ENCODE measurements at places on chromosomes 4 and X.

GRCh38 chrX:45711231-45711630, 510.6 kb upstream of the DIPK2B start:
- no peak for DNase-seq

- no peak for DNase-seq
Observed at GRCh38 chr4:24793219-24794005, 2.0 kb upstream of the SOD3 start.

DNA sequence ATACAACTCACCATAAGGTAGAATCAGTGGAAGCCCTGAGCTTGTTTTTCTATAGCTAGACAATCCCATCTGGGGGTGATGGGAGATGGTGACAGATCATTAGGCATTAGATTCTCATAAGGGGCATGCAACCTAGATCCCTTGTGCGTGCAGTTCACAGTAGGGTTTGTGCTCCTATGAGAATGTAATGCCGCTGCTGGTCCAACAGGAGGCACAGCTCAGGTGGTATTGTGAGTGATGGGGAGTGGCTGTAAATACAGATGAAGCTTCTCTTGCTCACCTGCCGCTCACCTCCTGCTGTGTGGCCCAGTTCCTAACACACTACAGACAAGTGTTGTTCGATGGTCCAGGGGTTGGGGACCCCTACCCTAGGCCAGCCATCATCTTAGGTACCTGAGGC, 5.9 kb upstream of the GATB start:
- DNase-seq: no peak

DNA sequence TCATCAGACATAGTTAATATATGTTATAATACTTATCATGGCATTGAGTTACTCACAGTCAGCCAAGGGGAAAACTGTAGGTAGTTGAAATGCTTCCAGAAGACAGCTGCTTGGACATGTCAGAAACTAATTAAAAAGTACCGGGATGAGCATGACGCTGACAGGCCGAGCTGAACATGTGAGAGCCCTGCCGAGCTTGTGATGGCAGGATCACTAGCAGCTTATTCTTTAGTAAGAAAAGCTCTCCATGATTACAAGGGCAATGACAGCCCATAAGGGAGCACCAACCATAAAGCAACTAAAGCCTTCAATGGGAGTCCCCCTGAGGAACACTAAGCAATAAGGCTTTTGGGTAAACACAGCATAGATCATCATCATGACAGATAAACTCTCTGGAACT, 435.6 kb downstream of the TLL1 start:
- no peak for DNase-seq

DNA sequence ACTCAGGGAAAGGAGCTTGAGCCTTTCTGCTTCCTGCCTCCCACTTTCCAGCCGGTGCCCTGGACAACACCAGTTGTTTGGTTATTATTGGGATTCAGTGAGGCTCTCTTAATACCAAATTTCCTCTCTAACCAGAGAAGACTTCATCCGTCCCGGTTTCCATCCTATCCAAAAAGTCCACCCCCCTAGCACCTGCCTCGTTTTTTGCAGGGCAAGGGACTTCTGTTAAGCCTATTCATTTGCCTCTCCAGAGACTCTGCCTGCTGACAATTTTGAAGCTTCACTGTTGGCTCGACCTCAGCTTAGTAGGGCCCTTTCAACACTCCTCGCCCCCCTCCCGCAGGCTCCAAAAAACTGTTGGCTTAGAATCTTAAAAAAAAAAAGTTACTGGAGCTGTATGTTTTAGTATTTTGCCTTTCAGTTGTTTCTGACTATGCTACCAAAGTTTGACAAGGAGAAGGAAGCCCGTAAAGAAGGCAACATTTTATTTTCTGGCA, 779 bp upstream of the PRSS12 start:
- no peak for DNase-seq

DNA sequence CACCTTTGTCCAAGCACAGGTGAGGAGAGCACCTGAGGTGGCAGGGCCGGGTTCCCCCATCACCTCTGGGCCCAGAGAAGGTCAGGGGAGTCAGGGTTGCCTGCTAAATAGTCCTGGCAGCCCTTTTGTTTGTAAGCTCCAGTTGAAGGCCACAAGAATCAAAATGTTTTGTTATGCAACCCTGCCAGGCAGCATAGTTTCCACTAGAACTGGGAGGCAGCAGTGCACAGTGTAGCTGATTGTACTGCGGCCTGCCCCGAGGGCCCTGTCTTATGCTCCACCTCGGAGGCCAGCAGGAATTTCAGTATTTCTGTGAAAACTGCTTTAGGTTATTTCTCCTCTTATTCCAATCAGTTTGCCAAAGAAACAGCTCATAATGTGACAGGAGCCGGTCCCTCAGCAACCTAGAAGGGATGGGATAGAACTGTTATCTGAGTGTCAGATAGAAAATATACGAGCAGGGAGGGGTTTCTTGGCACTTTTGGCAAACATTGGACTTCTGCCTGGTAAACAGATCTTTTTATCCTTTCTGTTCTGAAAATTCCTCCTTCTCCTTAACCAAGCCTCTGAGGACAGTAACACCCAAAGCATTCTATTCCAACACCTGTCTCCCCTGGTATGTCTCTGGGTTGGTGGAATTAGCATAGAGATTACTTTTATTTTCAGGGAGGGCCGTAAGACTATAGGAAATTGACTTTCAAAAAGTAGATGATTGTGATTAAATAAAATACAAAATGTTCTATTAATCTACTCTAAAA, 93.6 kb downstream of the LNX1 start:
- no peak for DNase-seq

DNA sequence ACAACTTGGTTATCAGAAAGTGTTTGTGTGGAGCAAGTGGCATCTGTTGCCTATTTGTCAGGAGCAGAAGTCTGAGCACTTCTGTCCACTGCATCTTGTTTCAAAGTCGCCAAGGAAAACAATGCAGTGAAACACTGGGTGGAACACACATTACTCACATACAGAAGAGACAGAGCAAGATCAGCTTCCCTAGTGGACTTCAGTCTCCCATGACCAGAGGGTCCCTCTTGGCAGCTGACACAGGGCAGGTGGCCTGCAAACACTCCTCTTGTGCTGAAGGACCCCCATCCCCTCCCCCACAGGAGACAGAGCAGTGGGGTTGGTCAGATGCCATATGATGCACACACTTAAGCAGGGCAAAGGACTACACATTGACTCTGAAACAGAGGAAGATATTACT, 3.6 kb upstream of the BBS12 start:
- no peak for DNase-seq

DNA sequence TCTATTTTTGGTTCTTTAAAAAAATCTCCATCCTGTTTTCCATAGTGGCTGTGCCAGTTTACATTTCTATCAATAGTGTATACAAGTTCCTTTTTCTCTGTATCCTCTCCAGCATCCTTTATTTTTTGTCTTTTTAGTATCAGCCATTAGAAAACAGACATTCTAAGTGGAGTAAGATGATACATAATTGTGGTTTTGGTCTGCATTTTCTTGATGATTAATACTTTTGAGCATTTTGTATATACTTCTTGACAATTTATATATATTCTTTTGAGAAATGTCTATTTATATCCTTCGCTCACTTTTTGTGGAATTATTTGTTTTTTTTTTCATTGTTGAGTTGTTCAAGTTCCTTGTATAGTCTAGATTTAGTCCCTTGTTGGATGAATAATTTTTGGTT, 382.2 kb upstream of the SPOCK3 start:
- no peak for DNase-seq

DNA sequence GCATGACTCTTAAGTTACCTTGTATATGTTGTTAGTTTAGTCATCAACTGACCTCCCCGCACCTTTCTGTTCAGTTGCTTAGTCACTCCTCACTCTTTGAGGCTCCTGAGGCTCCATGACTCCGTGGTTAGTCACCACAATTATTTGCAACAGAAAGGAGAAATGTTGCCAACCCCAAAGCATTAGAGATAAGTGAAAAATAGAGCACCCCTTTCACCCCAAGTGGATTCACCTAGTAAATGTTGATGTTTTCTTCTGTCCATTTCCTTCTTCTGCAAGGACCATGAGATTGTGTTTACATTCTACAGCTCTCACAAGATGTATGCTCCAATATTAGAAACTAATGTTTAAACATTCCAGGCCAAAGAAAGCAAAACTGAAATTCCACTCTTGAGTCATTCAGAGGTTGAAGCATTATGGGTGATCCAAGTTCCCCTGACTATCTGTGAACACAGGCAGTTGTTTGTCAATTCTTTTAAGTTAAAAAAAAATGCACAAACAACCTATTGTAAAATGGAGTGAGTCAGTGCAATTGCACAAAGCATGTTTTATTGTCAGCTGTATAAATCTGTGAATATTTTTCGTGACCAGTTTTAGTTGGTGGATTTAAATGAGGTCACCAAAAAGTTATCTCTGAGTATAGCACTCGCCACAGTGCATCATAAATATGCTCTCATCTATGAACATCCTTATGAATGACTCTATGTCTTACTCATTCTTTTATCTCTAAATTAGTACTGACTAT, 552.4 kb upstream of the MAGEB2 start:
- DNase-seq: no peak

GRCh38 chr4:164716901-164717300, 37.0 kb upstream of the SMIM31 start:
- DNase-seq: no peak

DNA sequence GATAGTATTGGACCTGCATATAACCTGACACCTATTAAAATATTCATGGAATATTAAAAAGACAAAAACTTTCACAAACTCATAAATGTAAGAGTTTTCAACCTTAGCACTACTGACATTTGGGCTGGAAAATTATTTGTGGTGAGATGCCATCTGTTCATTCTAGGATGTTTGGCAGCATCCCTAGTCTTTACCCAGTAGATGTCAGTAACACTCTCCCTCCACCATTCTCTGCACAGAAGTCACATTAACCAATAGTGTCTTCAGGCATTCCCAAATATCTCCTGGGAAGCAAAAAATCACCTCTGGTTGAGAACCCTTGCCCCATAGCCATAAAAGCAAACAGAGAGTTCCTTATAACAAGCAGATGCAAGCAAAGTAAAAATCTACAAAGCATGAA, 41.4 kb upstream of the NDST4 start:
- DNase-seq: no peak

DNA sequence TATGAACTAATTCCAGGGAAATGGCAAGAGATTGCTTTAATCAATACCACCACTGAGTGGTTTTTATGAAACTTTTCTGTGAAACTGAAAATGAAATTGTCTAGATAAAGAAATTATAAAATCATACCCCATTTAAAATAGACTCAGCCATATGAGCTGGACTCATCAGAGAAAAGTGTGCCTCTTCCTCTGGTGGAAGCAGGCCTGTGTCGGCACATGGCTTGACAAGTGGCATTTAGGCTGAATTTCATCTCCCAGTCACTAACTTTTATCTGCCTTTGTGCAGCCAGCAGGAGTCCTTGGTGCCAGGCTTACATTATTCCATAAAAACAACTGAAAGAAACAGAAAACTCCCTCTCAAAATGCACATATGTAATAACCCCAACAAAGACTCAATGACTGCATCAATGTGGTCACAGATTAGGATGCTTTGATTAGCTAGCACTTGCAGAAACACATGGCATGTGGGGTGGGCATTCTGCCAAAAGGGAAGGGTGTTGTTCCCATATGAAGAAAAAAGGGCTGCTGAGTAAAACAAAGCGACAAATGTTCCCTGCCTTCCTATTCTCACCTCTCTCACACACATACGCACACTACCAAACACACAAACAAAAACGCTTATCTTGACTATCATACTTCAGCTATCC, 232.3 kb downstream of the PABPC4L start:
- DNase-seq: no peak

GRCh38 chr4:103994059-103994458, 274.3 kb upstream of the TACR3 start:
- DNase-seq: no peak

DNA sequence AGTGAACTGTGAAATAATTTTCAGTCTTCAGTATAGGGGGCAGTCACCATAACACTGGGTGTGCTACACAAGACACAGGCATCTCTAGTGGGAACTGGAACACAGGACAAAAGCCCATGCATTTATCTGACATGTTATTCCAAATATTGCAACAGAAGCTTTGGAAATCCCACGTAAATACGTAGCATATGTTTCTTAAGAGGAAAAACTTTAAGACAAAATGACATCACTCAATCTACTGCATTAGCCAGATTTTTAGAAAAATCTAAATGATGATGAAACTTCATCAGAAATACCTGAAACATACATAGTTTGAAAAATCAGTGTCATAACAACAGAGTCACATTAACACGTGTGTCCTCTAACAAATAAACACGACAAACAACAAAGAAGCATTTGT, 14.5 kb downstream of the SHISA3 start:
- DNase-seq: no peak

GRCh38 chr4:120009731-120010130, 56.9 kb downstream of the MAD2L1 start:
- no peak for DNase-seq

- DNase-seq: no peak
Observed at GRCh38 chr4:37821953-37822605, 4.4 kb upstream of the PGM2 start.

- no peak for DNase-seq
Observed at GRCh38 chrX:22057667-22058066, 25.5 kb downstream of the PHEX start.

DNA sequence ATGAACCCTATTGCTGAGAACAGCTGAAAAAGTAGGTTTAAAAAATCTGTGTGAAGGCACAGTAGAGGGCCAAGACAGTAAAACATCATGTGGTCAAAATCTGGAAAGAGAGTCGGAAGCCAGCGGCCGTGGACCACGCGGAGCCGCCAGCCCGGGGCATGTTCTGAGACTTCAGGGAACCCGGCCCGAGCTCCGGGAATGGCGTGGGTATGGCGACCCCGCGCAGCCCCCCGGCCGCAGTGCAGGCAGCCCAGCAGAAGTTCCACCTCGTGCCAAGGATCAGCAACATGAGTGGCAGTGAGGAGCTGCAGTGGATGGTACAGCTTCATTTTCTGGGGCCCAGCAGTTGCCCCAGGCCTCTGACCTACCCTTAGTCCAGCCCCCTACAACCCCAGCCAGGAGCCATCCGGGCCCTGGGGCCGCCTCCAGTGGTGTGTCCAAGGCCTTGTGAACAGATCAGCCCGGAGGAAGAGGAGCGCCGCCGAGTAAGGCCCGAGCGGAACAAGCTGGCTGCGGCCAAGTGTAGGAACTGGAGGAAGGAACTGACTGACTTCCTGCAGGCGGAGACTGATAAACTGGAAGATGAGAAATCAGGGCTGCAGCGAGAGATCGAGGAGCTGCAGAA, 94.2 kb downstream of the LARP1B start:
- DNase-seq: no peak

- no peak for DNase-seq
Observed at GRCh38 chr4:82515705-82516104, 46.1 kb downstream of the TMEM150C start.

DNA sequence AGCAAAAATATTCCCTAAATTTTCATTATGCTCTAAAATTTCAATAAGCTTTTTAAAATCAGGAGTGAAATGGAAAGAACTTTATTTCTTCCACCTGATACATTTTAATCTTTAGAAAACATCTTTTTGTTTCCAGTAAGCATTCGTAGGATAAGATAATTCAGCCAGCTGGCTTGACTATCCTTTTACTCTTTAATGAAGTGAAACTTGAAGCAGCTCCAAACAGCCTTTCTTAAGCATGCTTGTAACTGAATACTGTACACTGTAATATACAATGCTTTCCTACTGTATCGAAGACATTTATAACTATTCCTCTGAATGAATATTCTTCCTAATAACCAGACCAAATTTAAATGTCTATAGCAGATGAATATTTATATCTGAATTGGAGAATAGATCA, 98.8 kb downstream of the KLHL4 start:
- no peak for DNase-seq
